ENCODE measurements at places on chromosomes 16 and 17.

- DNase-seq = no peak
Observed at GRCh38 chr17:32621612-32622312, 135.0 kb downstream of the CDK5R1 start.

- DNase-seq = no peak
Observed at GRCh38 chr17:69761011-69761410, 314.0 kb upstream of the KCNJ16 start.

DNA sequence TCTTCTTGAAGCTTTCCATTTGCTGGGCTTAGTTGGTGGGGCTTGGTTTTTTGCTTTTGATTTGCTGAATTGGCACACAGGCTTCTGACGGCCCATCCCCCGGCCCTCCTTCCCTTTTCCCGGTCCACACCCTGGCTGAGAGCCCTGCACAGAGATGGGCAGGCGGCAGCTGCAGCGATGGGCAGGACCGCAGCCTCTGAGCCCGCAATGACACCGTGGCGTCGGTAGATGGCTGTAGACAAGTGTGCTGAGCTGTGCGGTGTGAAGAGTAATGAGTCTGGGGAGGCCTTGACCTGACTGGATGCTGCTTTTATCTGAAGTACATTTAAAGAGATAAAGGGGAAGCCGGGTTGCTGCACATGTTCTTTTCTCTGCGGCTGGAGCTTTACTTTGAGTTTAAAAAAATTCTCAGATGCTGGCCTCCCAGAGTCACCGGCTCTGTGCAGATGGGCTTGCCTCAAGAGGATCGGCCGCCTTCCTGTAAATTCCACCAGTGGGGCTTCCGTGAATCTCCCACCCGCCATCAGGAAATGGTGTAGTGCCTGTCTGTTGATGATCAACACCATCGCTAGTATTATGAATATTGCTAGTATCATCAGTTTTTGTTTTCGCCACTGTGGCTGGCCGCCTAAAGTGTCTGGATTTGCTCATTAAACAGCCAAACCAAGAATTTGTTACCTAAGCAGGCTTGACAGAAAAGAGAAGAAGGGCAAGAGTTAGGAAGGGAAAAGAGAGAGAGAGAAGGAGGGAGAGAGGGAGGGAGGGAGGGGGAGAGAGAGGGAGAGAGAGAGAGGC lies 245.6 kb upstream of the RBFOX1 start:
- DNase-seq = peak; percentile 31

DNA sequence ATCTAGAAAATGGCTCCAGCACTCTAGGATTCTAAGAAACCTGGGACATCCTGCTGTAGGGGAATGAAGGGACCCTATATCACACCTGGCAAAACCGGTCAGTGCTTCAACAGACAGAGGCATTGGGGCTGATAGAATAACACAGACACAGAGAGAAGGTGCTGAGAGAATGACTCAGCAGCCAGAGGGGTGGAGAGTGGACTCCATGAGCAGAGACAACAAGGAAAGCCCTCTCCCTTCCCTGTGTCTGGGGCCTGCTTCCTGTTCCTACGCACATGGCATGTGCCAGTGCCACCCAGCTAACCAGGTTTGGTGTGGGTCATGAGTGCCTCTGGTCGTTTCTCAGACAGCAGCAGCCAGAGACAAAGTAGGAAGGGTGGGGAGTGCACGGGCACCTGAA lies 140.3 kb downstream of the CCT6B start:
- no peak for DNase-seq

- DNase-seq = no peak
Observed at GRCh38 chr16:3487521-3488410, 7.5 kb downstream of the C16orf90 start.

DNA sequence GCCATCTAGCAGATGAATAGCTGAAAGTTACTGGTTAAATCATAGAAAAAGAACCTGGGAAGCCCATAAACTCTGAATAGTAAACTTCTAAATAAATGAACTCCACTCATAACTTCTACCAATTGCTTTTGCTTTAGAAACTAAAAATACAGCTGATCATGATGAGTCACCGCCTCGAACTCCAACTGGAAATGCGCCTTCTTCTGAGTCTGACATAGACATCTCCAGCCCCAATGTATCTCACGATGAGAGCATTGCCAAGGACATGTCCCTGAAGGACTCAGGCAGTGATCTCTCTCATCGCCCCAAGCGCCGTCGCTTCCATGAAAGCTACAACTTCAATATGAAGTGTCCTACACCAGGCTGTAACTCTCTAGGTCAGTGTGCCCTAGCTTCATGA lies 9.7 kb downstream of the KAT7 start:
- no peak for DNase-seq

DNA sequence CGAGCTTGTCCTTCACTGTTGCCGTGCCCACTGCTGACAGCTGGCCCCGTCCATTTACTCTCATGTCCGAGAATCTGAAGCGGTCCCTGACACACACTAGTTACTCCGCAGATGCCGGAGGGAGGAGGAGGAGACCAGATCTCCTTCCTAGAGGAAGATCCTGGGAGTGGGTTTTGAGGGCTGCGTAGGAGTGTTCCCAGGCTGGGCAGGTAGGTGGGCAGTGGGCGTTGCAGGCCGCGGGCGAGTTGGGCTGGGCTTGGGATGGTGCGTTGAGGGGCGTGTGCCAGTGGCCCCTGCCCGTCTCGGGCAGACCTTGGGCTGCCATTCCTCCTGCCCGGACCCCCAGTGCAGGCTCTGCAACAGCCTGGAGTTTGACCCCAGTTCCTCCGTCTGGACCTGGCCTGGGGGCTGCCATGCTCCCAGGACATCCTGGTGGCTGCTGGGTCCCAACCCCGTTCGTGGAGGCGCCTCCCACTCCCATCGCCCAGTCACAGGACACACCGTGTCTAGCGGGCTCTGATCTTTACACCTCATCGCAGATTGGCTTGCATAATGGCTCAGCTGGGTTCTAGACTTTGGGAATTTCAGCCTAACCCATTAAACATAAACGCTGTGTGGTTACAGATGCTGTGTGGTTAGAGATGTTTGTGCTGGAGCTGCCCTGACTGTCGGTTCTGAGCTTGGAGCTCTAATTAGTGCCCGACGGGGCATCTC lies 22.8 kb downstream of the CACNA1H start:
- no peak for DNase-seq

DNA sequence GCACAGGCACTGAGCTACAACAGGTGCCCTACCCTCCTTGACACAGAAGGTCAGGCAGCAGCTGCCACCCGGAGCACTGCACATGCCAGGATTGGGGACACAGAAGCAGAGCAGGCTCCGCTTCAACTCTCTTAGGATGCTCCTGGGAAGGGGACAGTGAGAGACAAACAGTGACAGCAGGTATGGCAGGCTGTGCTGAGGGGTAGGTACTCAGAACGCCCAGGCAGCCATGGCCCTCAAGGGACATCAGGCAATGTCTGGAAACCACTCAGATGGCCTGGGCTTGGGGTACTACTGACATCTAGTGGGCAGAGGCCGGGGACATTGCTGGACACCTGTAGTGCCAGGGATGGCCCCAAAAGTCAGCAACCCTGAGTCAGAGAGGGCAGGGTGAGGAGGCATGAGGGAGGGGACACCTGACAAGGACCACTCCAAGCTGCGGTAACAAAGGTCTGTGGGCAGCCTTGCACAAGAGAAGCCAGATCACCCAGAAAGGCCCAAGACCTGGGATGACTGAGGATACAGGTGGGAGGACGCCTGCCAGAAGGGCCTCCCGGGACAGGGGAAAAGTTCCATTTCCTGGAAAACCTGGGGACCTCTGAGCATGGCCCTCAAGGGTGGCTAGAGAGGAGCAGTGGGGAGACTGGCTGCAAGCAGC lies 21.2 kb downstream of the PEMT start:
- no peak for DNase-seq

GRCh38 chr17:81336930-81337325 lies 41.8 kb upstream of the SLC38A10 start:
- DNase-seq = no peak

DNA sequence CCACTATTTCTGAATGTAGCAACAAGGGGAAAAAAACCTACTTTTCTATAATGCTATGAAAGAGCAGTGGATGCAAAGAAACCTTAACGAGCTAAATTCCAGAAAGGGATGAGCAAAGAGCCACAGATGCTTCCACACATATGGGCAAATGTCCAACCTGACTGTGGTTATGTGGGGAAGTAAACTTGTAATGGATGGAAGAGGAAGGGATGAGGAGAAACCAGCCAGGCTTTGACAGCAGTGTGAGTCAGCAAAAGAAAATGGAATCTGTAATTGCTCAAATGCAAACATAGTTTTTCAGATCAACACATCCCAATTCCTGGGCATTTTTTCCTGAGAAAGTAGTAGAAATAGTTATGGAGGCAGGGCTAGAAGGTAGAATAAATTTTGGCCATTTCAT lies 204.8 kb upstream of the CPHXL start:
- DNase-seq = peak; percentile 53

GRCh38 chr17:55825213-55825612 lies 74.4 kb downstream of the PCTP start:
- no peak for DNase-seq

DNA sequence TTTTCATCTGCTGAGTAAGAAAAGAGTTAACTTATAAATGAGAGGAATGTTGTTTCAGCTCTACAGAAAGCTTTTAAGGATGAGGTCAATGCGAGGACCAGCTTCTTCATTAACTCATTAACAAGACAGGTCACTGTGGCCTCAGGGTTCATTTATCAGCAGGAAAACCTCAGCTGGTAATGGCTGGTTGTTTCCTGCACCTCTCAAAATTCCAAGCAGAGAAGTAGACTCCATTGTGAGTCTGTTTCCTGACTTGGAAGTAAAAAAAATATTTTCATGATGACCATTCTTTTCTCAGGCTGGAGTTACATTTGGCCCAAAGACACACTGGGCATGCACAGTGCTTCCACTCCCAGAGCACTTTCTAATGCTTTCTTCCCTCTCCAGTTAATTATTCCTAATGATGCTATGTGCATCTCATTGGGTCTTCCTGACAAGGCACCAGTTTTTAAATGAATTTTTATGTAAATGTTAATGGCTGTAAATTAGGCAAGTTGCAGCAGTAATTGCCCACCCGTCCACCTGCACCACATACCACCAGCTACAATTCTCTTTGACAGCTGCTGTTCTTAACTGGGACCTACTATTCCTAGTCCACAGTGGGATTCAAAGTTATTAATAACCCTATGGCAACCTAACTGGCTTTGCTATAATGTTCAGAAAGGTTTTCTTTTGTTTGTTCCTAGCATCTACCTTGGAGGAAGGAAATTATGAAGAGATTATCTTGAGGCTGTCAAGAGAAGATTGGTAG lies 89.5 kb upstream of the BCAR1 start:
- peak; percentile 38 for DNase-seq

DNA sequence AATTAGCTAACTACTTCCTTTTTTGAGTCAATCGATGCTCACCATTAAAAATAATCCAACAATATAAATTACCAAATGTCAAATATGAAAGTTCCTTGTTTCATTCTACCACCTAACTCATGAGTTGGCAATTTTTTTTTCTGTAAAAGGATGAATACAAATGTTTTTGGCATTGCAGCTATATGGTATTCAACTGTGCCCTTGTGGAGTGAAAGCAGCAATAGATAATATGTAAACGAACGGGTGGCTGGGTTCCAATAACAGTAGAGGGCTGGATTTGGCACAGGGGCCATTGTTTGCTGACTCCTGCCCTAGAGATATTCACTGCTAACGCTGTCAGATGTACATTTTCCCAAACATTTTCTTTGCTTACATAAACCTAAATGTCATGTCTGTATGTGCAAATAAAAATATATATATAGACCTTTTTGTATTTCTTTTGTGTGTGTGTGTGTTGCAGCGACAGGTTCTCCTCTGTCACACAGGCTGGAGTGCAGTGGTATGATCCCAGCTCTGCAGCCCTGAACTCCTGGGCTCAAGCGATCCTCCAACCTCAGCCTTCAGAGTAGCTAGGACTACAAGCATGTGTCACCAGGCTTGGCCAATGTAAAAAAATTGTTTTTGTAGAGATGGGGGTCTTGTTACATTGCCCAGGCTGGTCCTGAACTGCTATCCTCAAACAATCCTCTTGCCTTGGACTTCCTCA lies 73.9 kb downstream of the RPGRIP1L start:
- no peak for DNase-seq

GRCh38 chr16:56669840-56670619 lies 416 bp downstream of the MT1H start:
- DNase-seq = no peak

DNA sequence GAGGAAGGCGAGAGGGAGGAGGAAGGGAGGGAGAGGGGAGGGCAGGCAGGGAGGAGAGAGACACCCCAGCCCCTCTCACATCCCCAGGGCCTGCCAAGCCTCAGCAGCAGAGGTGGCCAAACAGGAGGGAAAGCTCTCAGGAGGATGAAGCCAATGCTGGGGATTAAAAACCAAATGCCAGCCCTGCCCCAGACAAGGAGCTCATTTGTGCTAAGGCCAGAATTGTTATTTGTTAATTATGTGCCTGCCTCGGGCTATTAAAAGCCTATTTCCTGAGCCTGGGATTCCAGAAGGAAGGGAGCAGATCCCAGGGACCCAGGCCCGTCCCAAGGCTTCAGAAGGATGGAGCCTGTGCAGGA lies 27.9 kb upstream of the GINS2 start:
- no peak for DNase-seq

- DNase-seq = no peak
Observed at GRCh38 chr17:33266611-33267010, 26.5 kb downstream of the ASIC2 start.

DNA sequence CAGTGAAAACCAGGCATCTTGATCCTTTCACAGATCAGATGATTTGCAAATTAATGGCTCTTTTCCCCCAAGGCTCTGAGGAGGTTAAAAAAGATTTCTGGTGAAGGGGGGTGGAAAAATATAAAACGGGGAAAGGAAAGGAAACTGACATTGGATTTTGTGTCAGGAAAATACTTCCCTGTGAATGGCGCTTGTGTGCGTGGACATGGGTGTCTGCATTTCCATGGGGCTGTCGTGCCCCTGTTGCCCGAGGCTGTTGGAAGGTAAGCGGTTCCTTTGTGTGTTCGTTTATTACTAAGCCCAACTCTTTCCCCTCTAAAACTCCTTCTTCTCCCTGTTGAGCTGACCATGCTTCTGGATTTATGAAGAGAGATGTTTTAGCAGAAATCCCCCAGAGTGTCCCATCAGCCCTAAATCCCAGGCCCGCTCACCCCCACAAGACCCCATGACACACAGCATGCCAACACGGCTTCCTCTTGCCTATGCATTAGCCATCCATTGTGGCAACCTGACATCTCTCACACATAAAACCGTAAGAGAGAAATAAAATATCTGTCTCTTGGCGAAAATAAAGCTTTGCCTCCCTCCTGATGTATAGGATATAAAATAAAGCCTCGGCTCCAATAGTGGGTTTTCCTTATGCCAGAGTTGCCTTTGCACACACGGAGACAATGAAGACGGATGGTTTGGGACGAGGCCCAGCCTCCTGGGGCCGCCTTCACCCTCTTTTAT lies 7.3 kb upstream of the LHX1 start:
- DNase-seq = no peak
